NCI-H748 treated with DMSO at 0.1 percent for 48 hours (cell line): ENCODE measurements at places on chromosomes 6 and 20.

- DNase-seq = no peak
These were observed 54.9 kb upstream of the FRMD1 start for GRCh38 chr6:168133687-168134559.

GRCh38 chr6:15595461-15596173 is 67.2 kb downstream of the DTNBP1 start:
- DNase-seq = no peak

DNA sequence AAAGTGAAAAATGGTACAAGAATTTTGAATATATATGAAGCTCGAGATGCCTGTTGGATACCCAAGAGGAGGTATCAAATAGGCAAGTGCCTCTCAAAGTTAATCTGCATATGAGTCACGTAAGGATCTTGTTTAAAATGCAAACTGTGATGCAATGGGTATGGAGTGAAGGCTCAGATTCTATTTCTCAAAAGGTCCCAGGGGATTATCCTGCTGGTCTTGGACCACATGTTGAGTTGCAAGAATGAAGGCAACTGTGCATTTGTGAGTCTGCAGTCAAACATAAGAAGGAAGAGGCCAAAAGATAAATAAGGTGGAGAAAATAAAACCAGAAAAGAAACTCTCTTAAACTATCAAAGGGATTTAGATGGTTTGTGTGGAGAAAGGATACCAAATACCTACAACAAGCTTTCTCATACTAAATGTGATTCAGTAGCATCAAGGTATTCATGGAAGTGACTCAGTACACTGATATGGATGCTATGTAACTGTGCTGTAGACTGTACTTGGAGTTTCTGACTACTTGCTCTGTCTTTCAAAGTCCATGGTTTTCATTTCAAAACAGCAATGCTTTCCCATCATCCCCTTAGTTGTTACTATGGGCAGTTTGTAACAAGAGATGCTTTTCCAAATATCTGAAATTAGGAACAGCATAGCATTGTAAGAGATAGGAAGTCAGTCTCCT is 106.3 kb downstream of the GFRAL start:
- no peak for DNase-seq

DNA sequence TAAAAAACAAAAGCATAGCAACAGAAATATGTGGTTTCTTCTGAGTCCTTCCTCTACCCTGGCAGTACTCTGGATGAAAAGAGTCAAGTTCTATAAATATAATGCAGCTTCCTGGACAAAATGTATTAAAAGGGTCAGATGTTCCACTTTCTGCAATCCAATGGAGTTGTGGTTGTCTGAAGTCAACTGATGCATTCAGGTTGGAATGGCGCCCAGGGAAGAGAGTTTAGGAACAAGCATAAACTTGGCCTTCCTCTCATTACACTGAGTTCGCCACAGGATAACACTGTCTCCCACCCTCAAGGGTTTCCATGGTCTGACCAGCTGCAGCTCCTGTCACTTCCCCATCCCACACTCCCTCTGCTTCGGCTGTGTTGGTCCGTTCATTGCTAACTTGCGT is 66.4 kb downstream of the PLEKHG1 start:
- no peak for DNase-seq
